ENCODE measurements at places on chromosomes 2 and 18.

- no peak for DNase-seq
Observed at GRCh38 chr2:229254206-229254605, 16.9 kb downstream of the PID1 start.

DNA sequence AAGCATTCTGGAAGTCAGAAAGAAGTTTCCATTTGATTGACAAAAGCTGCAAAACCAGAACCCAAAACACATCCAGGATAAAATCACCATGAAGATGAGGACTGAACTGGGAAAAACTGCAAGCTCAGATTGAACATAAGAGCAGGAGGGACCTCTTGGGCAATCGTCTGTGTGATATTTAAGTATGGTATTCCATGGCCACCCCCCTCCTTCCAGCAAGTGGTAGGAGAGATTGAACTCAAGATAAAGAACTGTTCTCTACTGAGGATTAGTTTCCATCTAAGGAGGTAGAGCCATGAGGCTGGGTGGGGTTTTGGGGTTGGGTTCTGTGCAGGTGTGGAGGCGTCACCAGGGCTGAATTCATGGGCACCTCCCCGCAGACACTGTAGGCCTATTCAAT, 251.1 kb downstream of the NCKAP5 start:
- no peak for DNase-seq

- no peak for DNase-seq
Observed at GRCh38 chr2:28452534-28453081, 43.3 kb upstream of the PLB1 start.

DNA sequence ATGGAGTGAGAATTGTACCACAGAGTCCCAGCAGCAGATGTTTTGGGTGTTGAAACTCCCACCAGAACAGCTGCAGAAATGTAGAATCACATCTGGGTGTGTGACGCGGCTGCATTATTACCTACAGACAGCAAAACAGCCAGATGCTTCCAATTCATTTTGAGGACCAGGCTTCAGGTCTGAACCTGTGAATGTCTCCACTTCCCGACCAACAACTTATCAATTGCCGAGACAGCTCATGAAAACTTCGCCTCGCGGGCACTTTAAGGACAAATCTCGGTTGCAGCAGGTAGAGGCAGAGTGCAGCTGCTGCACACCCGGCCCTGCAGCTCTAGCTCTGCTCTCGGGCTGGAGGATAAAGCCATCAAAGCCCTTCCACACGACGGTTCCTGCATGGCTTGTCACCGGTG, 202.0 kb downstream of the HRH4 start:
- no peak for DNase-seq

GRCh38 chr2:192328297-192328696, 133.6 kb upstream of the TMEFF2 start:
- DNase-seq, result no peak

GRCh38 chr2:67256892-67257291, 140.2 kb upstream of the ETAA1 start:
- DNase-seq, result no peak

- no peak for DNase-seq
Observed at GRCh38 chr2:23366720-23367119, 18.3 kb upstream of the KLHL29 start.

- DNase-seq, result no peak
Observed at GRCh38 chr2:95299961-95300360, 2.8 kb downstream of the KCNIP3 start.

DNA sequence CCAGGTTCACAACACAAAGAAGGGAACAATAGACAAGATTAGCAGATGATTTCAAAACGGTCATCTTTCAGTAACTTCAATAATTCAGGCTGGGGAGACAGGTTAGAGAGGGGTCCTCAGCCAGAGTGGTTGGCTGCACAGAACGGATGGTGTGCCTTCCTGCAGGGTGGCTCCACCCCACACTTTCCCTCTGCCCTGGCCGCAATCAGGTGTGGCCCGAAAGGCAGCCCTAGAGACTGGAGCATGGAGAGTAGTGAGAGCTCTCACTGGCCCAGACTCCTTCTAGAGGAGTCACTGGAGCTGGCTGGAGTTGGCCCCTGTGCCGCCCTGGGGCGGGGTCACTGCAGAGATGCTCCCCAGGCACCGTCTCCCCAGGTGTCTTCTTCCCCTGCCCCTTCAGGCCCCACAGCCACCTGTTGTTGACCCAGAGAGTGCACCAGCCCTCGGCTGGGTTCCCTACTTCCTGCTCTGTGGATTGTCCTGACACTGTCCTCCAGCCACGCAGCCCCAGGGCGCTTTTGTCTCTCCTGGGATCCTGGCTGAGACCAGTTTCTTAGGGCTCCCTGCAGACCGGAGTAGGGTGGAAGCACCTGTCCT, 126.8 kb downstream of the PXDN start:
- no peak for DNase-seq

- no peak for DNase-seq
Observed at GRCh38 chr2:218357236-218358177, 850 bp downstream of the CATIP start.

DNA sequence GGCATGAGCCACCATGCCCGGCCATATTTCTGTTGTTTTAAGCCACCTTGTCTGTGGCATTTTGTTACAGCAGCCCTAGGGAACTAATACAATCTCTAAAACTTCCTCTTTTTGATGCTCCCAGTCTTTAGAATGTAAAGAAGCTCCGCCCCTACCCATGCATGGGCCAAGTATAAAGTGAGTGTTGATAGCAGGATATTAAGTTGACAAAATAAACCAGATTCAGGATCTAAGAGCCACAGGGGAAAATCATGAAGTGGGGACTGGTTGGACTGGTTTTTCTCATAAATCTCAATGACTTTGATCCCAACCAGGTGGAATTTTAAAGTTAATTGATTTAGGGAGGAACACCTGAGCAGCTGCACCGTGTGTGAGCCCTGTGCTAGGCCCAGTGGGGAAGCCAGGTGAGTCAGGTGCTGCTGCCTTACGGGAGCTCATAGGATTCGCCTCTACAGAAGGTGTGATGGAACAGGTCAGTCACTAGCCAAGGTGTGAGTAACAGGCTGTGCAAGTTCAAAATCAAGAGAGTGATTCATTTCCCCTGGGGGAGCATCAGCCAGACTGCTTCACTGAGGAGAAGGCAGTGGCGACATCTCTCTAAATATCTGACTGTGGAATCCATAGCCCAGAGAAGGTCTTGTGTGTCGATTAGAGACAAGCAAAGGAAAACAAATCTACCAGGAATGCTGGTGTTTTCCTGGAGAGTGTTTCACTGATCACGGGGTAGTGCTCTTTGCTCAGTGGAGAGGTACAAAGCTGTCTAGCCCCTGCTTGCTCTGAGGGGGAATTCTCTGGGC, 63.0 kb upstream of the MSH2 start:
- DNase-seq, result no peak

GRCh38 chr2:161426922-161427663, 11.0 kb downstream of the TBR1 start:
- DNase-seq, result no peak

DNA sequence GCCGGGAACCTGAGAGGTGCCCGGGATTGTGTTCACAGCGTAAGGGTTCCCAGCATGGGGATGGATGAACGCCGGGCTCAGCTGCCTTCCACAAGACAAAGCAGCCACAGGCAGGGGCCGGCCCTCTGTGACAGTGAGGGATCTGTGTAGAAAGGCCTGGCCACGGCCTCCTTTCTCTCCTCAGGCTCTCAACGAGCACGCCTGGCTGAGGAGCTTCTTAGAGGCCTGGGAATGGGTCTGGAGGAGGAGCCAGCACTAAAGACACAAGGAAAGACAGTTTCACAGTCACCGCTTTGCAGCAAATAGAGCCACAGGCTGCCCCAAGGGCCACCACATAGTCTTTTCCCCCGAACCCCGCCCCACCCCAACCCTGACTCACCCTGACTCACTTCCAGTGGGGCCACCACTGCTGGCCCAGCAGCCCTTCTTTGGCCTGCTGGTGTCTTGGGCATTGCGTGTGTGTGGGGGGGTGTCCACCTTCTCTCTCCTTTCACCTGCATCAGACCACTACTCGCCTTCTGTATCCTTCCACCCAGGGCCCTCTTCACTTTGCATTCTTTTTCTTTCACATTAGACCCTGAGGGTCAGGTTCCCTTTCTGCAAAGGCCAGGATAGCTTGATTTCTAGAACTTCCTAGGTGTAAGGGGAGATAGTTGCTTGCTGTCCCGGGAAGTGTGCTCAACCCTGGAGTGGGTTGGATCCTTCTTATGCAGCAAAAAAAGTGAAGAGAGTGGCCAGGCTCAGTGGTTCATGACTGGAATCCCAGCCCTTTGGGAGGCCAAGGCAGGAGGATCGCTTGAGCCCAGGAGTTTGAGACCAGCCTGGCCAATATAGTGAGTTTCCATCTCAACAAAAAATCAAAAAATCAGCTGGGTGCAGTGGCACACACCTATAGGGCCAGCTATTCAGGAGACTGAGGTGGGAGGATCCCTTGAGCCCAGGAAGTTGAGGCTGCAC, 19.3 kb upstream of the HPCAL1 start:
- DNase-seq, result no peak

DNA sequence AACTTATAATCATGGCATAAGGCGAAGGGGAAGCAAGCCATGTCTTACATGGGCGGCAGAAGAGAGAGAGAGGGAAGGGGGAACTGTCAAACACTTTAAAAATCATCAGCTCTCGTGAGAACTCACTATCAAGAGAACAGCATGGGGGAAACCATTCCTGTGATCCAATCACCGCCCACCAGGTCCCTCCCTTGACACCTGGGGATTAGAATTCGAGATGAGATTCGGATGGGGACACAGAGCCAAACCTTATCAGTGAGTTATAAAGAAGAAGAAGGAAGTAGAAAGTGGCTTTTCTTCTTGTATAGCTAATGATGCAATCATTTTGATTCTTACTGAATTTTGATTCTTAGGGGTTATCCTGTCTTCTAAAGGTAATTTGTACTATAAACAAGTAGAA, 51.4 kb downstream of the SMCHD1 start:
- no peak for DNase-seq

- no peak for DNase-seq
Observed at GRCh38 chr2:239816576-239817467, 208.3 kb downstream of the NDUFA10 start.

DNA sequence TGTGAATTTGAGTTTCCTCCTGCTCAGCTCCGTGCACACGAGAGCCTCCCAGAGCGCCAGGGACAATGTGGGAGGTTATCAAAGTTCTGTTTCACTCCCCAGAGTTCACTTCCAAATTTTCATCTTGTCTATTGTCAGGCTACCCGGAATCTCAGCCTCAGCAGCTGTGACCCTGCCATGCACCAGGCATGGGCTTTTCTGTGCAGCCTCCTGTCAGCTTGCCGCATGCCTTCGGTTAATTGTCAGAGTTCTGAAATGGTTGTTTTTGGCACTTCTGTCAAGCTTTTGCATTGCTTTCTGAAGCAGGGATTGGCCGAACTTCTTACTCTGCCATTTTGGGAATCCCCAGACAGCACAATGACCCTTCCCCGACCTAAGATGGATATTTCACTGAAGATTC, 60.4 kb downstream of the SH3YL1 start:
- no peak for DNase-seq

GRCh38 chr2:174664084-174664759, 66.6 kb upstream of the WIPF1 start:
- no peak for DNase-seq

- DNase-seq, result no peak
Observed at GRCh38 chr18:48619016-48619415, 80.2 kb downstream of the CTIF start.

- no peak for DNase-seq
Observed at GRCh38 chr2:120338015-120338414, 7.9 kb upstream of the INHBB start.

DNA sequence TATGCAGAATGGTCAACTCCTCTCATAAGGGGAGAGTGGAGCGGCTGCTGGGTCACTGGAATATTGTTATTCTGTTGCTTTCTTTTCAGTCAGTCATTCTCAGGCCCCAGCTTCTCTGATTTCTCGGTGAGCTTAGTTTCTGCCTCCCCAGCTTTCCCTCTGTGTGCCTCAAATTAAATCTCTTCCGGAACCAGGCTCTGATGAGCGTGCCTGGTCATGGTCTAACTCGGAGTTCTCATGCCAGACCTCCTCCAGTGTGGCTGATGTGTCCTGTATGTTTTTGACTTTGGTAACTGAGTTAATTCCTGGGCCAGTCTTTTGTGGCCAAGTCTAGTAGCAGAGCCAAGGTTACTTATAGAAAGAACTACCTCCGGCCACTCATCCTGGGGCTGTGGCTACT, 4.9 kb upstream of the STK11IP start:
- DNase-seq, result no peak

GRCh38 chr2:132671151-132671835, 1.3 kb upstream of the LYPD1 start:
- no peak for DNase-seq

DNA sequence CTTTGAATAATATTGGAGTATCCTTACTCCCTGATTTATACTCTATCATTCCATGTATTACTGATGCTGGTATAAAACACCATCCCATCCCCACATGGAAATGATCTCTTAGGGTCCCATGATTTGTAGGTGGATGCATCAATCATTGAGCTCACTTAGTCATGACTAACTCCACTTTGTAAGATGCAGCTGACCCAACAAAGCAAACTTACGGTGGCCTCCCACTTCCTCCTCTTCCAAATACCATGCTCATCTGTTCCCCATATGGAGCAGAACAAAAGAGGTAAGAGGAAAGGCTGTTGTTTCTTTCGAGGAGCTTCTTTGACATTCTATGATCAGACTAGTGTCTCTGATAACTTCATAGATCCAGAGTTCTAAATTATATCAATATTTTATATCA, 640.2 kb upstream of the SLC39A10 start:
- no peak for DNase-seq

- DNase-seq, result no peak
Observed at GRCh38 chr18:51168026-51168742, 29.3 kb downstream of the MEX3C start.

- no peak for DNase-seq
Observed at GRCh38 chr2:210159059-210159458, 12.2 kb downstream of the KANSL1L start.

GRCh38 chr18:2917259-2918047, 70.6 kb downstream of the EMILIN2 start:
- no peak for DNase-seq

GRCh38 chr2:149926149-149926548, 338.6 kb upstream of the MMADHC start:
- no peak for DNase-seq

- DNase-seq, result no peak
Observed at GRCh38 chr2:17164550-17164949, 353.7 kb downstream of the RAD51AP2 start.
